ENCODE measurements at places on chromosomes 16 and 17.
A peak's percentile ranks its signal among the peaks of the same experiment; 100 is the strongest.

- DNase-seq, result no peak
- no peak overlapping the region for H3K27ac ChIP-seq
- no peaks in the 10 kb centered on the region for H3K36me3 ChIP-seq
- H3K27me3 ChIP-seq, result no peaks in the 10 kb centered on the region
These were observed 388.3 kb downstream of the MAF start for GRCh38 chr16:79212114-79212791.

DNA sequence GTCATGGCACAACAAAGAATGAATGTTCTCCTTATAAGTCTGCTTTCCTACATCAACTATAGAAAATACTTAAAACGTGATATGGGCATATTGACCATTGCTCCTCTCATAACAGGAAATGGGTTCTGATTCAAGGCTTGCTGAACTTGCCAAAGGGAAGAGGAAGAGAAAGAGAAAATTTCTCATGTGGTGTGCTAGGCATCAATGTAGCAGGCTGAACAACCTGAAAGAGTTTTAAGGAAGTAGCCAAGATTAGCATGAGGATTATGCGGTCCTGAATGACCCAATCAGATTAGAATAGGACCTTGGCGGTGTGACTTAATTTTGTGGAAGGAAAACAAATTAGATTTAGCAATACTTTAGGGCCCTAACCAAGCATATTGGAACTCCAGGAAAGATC is 617.7 kb upstream of the CDH11 start:
- H3K36me3 ChIP-seq, result no peaks in the 10 kb centered on the region
- no peaks in the 10 kb centered on the region for H3K4me1 ChIP-seq
- no peak overlapping the region for H3K4me3 ChIP-seq
- H3K27ac ChIP-seq, result no peak overlapping the region
- DNase-seq, result no peak

GRCh38 chr17:2995377-2995776 is 68.0 kb downstream of the OR1D5 start:
- peaks cover 24% of the 10 kb centered on the region for H3K36me3 ChIP-seq
- no peak overlapping the region for H3K4me3 ChIP-seq
- DNase-seq, result peak; percentile 75

DNA sequence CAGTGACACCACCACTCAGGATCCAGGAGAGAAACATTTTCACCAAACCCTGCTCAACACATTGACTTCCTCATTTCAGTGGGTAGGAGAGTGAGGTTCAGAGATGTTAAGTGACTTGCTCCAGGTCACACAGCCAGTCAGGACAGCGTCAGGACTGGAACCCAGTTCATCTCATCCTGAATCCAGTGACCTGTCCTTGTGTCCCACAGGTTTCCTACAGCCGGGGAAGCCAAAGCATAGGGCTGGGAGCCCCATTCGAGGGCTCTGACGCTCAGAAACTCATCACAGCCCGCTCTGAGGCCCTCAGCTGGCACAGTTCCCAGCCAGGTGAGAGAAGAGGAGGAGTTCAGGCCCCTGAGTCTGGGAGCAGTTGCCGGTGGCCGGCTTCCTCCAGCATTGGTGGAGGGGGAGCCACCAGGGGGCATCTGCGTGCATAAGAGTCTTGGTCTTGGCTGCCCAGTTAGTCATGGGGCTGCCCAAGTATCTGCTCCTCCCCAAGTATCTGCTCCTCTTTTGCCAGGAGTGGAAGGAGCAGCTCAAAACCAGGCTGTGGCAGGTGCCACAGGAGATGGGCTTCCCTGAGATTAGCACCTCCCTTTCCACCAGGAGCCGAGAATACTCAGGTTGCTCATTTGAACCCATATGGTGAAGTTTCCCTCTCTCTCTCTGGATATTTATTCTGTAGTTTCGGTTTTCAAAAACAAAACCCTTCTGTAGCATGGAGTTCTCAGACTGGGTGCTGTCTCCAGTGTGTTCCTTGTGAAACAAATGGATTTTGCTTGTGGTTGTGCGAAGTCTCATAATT is 56.0 kb downstream of the TNFRSF13B start:
- no peak overlapping the region for H3K4me3 ChIP-seq
- H3K27ac ChIP-seq, result no peak overlapping the region
- peaks cover 9% of the 10 kb centered on the region for H3K27me3 ChIP-seq
- H3K36me3 ChIP-seq, result no peaks in the 10 kb centered on the region

- DNase-seq, result no peak
- H3K27ac ChIP-seq, result no peak overlapping the region
- H3K4me3 ChIP-seq, result no peak overlapping the region
- H3K4me1 ChIP-seq, result no peaks in the 10 kb centered on the region
- H3K36me3 ChIP-seq, result no peaks in the 10 kb centered on the region
- H3K27me3 ChIP-seq, result no peaks in the 10 kb centered on the region
These were observed 31.2 kb downstream of the LYRM9 start for GRCh38 chr17:27862004-27862403.

DNA sequence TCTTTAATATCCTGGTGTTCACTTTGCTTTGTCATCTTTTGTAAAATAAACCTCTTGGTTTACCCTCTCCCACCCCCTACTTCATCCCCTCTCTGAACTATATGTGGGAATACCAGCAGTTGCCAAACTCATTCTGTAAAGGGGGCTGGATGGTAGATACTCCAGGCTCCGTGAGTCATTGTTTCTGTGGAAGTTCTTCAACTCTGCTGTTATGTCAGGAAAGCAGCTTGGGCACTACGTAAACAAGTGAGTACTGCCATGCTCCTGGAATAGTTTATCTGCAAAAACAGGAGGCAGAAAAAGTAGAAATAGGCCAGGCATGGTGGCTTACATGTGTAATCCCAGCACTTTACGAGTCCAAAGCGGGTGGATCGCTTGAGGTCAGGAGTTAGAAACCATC is 17.6 kb downstream of the MVP start:
- H3K27ac ChIP-seq, result no peak overlapping the region
- no peak overlapping the region for H3K4me3 ChIP-seq
- peaks cover 90% of the 10 kb centered on the region for H3K36me3 ChIP-seq
- no peak for DNase-seq

DNA sequence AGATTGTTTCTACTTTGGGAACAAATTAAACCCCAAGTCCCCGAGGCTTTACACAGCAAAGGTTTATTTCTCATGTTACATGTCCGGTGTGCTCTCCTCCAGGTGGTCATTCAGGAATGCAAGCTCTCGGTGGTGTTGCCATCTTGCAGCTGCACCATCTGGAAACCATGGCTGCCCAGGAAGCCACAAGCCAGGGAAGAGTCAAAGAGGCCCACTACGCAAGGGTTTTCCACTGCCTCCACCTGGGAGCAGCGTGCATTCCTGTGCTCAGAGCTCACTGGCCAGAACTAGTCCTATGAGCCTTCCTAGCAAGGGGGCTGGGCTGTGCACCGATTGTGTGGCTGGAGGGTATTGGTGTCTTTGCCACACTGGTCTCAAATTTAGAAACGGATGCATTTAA is 128.8 kb upstream of the FOXF1 start:
- peaks cover 34% of the 10 kb centered on the region for H3K27me3 ChIP-seq
- no peak overlapping the region for H3K27ac ChIP-seq
- no peaks in the 10 kb centered on the region for H3K36me3 ChIP-seq
- DNase-seq, result no peak
- no peaks in the 10 kb centered on the region for H3K4me1 ChIP-seq
- H3K4me3 ChIP-seq, result no peak overlapping the region

DNA sequence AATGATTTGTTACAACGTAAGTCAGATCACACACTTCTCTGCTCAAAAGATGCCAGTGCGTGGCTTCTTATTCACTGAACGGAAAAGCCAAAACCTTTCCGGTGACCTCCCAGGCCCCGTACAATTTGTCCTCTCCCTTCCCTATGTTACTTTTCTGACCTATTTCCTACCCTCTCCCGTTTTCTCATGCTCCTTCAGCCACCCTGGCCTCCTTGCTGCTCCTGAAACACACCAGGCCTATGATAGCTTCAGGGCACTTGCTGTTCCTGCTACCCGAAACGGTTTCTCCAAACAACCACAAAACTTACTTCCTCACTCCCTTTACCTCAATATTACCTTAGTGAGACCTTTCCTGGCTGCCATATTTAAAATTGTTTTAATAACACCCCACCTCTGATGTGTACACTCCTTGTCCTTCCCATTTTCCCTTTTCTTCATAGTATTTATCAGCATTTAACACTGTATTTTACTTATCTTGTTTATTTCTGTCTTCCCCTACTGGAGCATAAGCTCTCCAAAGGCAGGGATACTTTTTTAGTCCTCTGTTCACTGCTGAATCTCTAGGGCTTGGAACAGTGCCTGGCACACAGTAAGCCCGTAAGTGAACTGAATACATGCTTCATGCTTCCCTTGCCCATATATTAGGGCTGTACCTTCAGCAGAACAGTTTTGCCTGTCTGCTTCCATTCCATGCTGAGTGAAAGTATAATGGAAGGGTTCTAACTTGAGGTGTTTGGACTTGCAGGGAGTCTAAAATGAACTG is 10.9 kb upstream of the ARL2BP start:
- no peak overlapping the region for H3K27ac ChIP-seq
- peaks cover 4% of the 10 kb centered on the region for H3K4me1 ChIP-seq
- DNase-seq, result no peak
- peaks cover 100% of the 10 kb centered on the region for H3K36me3 ChIP-seq

DNA sequence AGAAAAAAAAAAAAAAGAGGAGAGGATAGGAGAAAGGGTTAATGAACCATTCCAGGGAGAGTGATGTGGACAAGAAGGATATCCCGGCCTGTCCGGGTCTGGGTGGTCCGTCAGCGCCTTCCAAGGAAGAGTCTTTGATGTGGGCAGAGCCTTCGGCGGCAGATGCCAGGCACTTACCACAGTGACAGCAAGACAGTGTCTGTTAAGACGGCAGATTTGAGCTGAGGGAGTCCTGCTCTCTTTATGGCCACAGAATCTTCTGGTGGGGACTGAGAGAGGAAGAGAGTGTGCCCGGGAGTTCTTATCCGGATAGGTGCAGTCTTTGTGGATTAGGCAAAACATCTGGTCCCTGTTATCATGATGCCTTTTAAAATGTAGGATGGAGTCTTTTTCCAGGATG is 95.2 kb downstream of the ZDHHC7 start:
- no peak overlapping the region for H3K27ac ChIP-seq
- no peak overlapping the region for H3K4me3 ChIP-seq
- H3K27me3 ChIP-seq, result peaks cover 9% of the 10 kb centered on the region
- H3K4me1 ChIP-seq, result peaks cover 42% of the 10 kb centered on the region
- no peaks in the 10 kb centered on the region for H3K36me3 ChIP-seq

GRCh38 chr17:8436844-8437171 is 1.1 kb downstream of the NDEL1 start:
- H3K4me3 ChIP-seq, result peak overlapping the region; percentile 79
- H3K4me1 ChIP-seq, result peaks cover 37% of the 10 kb centered on the region
- H3K27ac ChIP-seq, result peak overlapping the region; percentile 100
- peaks cover 6% of the 10 kb centered on the region for H3K36me3 ChIP-seq

- peaks cover 46% of the 10 kb centered on the region for H3K36me3 ChIP-seq
- peak overlapping the region; percentile 87 for H3K27ac ChIP-seq
- no peak overlapping the region for H3K4me3 ChIP-seq
- H3K4me1 ChIP-seq, result peaks cover 59% of the 10 kb centered on the region
These were observed 17.1 kb upstream of the NAGLU start for GRCh38 chr17:42518755-42519545.

DNA sequence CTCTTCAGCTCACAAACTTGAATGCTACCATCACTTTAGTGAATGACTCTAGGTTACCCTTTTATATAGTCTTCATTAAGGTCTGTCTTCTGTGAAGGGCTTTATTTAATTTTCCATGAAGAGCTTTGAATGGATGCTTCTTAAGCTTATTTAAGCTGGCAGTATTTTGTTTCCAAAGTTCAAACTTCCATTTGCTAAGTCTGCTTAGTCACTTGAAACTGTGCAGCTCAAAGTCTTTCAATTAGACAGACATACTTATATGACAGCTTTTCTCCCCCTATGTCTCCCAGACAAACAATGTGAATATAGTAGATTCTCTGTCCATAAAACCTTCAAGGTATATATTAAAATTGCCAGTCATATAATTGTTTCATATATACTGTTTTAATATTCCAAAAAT is 23.5 kb downstream of the TXNDC11 start:
- no peaks in the 10 kb centered on the region for H3K27me3 ChIP-seq
- H3K36me3 ChIP-seq, result peaks cover 59% of the 10 kb centered on the region
- H3K4me1 ChIP-seq, result peaks cover 4% of the 10 kb centered on the region

GRCh38 chr17:2194889-2195335 is 108.7 kb downstream of the SMG6 start:
- H3K27ac ChIP-seq, result no peak overlapping the region
- no peaks in the 10 kb centered on the region for H3K27me3 ChIP-seq
- H3K4me3 ChIP-seq, result no peak overlapping the region
- H3K4me1 ChIP-seq, result peaks cover 38% of the 10 kb centered on the region

- H3K36me3 ChIP-seq, result no peaks in the 10 kb centered on the region
- no peak overlapping the region for H3K4me3 ChIP-seq
- peaks cover 21% of the 10 kb centered on the region for H3K4me1 ChIP-seq
These were observed 5.5 kb downstream of the SPNS2 start for GRCh38 chr17:4504188-4504587.

GRCh38 chr16:11679941-11680911 is 12.0 kb downstream of the SNN start:
- peaks cover 49% of the 10 kb centered on the region for H3K4me1 ChIP-seq
- H3K27me3 ChIP-seq, result no peaks in the 10 kb centered on the region
- no peak overlapping the region for H3K4me3 ChIP-seq
- H3K27ac ChIP-seq, result no peak overlapping the region
- H3K36me3 ChIP-seq, result peaks cover 78% of the 10 kb centered on the region
- DNase-seq, result peak; percentile 43

DNA sequence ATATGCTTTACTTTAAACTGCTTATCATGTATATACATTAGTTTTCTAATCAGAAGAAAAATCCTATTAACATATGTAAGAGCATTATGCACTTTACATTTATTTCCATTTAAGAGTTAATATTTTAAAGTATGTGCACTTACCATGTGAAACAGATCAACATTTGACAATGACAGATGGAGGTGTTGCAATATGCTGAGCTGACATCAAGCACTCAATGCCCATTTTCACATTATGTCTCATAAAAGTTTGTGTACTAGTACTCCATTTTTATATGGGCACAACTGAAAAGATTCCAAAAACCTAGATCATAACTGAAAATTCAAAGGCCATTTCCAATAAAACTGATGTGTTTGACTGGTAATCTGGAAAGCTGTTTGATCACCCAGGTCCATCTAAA is 420.9 kb upstream of the SOX9 start:
- no peak overlapping the region for H3K4me3 ChIP-seq
- H3K36me3 ChIP-seq, result no peaks in the 10 kb centered on the region
- no peak for DNase-seq
- H3K4me1 ChIP-seq, result no peaks in the 10 kb centered on the region

DNA sequence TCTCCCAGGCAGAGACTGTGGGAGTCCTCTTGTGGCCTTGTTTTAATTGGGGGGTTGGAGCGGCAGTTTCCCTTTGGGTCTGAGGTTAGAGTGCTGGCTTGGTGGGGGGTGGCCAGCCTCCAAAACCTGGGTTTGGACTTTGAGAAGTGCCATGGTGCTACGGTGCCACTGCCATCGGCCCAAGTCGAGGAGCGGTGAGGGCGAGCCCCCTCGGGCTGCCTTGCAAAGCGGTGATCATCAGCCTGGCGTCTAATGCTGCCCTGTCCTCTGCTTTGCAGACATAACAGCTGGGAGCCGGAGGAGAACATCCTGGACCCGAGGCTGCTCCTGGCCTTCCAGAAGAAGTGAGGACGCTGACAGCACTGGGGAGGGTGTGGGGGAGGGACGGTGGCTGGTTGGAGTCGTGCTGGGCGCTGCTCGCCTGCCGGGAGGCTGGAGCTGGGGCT is 1.2 kb downstream of the CBX2 start:
- peaks cover 47% of the 10 kb centered on the region for H3K27me3 ChIP-seq
- H3K36me3 ChIP-seq, result peaks cover 3% of the 10 kb centered on the region
- no peak overlapping the region for H3K27ac ChIP-seq
- peak overlapping the region; percentile 69 for H3K4me3 ChIP-seq
